ENCODE measurements at places on chromosomes 3 and 15.
A peak's percentile ranks its signal among the peaks of the same experiment; 100 is the strongest.

DNA sequence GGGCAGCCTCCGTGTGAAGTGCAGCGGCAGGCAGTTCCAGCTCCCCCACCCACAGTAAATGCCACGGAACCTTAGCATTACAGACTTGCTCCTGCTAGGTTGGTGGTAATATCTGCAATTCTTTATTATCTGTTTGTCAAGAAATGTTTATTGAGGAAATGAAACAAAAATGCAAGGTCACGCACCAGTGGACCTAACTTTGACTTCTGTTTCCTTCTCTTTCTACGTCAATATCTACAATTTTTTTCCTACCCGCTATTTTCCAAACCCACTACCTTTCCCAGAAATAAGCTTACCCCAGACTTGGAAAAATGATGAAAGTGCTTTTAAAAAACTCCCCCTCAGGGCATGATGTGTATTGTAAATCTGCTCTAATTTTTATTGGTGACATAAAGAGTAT lies 18.9 kb downstream of the ILDR1 start:
- DNase-seq, result no peak

- DNase-seq, result peak; percentile 31
These were observed 2.4 kb downstream of the TSC22D2 start for GRCh38 chr3:150410311-150411105.

- DNase-seq, result no peak
These were observed 78.1 kb downstream of the ZPLD1 start for GRCh38 chr3:102512734-102513504.

GRCh38 chr15:70289191-70289955 lies 191.7 kb upstream of the TLE3 start:
- no peak for DNase-seq

DNA sequence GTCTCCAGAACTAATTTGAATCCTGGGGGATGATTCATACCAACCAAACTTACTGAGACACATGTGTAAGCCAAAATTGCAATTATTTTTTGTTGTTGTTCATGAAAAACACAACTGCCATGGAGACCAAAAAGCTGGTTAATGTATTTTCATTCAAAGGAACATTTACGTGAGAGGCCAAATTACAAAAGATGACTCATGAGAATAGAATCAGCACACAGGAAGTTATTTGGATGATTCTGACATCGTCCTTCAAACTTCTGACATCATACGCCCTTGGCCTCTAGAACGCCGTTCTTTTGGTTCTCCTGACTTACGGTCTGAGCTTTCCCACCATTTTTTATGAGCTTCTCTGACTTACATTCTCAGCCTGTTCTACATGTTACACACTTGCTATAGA lies 3.0 kb upstream of the ZNF280D start:
- no peak for DNase-seq

- no peak for DNase-seq
These were observed 27.6 kb upstream of the P2RY13 start for GRCh38 chr3:151356794-151357462.

DNA sequence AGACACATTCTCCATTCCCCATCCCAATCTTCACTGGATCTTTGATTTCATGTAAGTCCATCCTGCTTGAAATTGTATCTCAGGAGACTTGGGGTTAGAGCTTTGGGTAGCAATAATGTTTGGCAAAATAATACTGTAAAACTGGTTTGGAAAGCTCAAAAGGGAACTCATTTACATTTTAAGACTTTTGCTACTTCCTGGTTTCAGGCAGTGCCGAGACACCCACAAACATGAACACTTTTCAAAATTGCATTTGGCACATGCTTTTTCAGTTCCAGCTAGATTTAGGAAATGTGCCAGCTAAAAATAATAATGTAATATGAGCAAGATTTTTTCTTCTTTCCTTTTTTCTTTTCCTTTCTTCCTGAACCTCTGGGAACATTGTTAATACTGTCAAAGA lies 145.7 kb upstream of the CBLB start:
- no peak for DNase-seq

- DNase-seq, result no peak
These were observed 551.5 kb downstream of the FOXP1 start for GRCh38 chr3:71031914-71032521.

- DNase-seq, result peak; percentile 1
These were observed 613.4 kb downstream of the MCTP2 start for GRCh38 chr15:94844538-94845389.

- no peak for DNase-seq
These were observed 323.0 kb upstream of the SEMA6D start for GRCh38 chr15:47394286-47394809.

GRCh38 chr3:51621091-51621892 lies 49.8 kb upstream of the TEX264 start:
- no peak for DNase-seq
